ENCODE measurements at places on chromosomes 3 and 15.

DNA sequence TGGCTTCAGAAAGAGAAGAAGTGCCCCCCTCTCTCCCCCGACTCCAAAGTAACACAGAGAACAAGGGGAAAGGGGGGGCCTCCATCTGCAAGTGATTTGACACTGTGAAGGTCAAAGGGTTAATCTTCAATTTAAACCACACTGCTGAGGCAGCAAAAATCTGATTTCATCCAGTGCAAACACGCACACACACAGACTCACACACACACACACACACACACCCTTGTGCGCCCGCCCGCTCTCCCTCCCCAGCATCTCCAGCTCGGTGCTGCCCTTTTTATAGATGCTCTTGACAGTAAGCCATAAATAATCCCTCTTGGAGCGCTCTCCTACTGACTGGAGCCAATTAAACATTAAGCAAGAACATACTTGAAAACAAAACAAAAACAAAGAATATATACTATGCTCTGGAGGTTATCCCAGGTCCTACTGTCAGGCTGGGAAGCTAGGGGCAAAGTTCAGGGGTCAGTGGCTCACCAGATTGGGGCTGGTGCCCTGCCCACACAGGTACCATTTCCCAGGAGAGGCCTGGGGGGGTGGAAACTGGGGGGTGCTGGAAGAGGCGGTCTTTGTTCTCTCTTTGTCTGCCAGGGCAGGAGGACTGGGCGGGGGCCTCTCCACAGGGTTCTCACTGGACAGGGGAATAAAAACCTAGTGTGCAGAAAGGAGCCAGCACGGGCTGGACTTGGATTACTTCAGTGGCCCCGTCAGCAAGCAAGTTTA is 16.3 kb downstream of the BMF start:
- ATAC-seq, result no peak

GRCh38 chr3:33525232-33525631 is 85.0 kb upstream of the UBP1 start:
- no peak for ATAC-seq

DNA sequence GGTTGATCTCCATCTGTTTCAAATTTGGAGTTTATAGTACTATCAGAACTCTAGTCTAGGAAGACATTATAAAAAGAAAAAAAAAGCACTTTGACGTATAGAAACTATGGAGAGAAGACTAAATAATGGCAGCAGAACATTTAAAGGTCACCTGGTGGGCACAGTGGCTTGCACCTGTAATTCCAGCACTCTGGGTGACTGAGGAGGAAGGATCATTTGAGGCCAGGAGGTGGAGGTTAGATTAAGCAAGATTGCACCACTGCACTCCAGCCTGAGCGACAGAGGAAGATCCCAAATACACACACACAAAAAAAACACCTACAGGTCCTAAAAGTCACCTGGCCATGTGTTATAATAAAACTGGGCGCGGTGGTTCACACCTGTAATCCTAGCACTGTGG is 13.8 kb downstream of the SIN3A start:
- no peak for ATAC-seq

DNA sequence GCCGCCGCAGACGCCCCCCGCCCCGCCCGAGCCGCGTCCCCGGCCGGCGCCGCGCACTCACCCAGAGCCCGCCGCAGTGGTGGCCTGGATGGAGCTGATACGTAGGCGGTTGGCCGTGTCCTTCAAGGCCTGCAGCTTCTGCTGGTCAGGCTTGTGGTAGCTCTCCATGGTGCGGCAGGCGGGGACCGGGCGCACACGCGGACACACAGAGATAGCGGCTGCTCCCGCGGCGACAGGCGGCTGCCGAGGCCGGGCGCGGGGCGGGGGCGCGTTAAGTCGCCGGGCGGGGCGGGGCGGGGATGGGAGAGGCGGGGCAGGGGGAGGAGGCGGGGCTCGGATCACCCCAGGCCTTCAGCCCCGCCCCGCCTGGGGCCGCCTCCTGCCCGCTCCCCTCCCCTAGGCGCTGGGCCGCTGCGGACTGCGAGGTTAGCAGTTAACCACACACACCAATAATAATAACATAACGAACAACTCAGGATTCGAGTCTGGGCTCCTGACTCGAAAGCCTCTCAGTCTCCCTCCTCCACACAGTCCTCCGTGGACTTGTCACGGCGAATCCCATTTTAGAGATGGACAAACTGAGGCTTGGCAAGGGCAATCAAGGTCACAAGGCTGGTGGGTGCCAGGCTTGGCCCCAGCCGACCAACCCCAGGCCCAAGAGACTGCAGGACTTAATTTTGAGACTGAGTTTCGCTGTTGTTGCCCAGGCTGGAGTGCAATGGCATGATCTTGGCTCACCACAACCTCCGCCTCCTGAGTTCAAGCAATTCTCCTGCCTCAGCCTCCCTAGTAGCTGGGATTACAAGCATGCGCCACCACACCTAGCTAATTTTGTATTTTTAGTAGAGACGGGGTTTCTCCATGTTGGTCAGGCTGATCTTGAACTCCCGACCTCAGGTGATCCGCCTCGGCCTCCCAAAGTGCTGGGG is at the start of gene TKT:
TKT (minus strand) TSS at position 248 of the 929 bp plus-strand sequence; CDS start at position 168, 80 bp downstream.
- ATAC-seq, result peak; percentile 89

GRCh38 chr3:142489572-142490323 is 41.9 kb upstream of the XRN1 start:
- no peak for ATAC-seq

DNA sequence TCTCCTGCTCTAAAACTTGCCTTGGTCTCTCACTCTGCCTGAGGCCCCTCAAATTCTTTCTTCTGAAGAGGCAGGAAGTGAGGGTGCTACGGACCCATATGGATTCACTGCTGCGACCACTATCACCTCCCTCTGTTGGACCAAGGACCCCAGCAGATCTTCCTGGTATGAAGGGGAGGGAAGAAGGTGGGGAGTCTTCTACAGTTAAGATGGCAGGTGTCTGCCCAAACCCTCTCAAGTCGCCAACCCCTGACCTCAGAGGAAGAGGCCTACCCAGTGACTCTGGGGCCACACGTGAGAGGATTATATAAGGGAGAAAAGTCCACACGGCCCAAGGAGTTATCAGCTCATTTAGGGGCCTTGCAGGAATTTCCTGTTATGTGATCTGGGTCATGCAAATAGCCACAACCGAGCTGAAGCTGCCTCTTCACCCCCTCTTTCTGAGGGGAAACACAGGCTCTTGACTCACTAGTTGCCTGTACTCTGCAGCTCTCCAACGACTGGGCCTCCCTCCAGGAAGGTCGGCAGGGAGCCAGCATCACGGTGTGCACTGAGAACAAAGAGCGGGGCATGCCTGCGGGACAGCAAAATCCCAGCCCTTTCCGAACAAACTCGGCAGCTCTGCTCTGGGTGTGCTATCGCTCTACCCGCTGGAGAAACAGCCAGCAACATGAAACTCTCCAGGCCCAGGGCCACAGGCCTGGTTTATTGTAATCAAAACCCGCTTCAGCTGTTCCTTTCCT is 116.0 kb downstream of the XXYLT1 start:
- peak; percentile 68 for ATAC-seq

DNA sequence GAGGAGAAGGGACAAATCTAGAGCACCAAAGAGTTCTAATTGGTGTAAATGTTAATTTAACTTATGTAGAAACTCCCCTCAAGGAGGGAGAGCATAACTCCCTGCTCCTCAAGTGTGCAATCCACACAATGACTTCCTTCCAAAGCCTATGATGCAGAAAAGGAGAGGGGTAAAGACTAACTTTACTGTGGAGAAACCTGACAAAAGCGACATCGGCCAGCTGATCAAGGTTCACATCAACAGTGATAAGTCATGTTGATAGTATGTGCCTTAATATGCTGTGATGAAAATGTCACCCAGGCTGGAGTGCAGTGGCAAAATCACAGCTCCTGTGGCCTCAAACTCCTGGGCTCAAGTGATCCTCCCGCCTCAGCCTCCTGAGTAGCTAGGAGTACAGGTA is 76.5 kb downstream of the TFDP2 start:
- ATAC-seq, result no peak

GRCh38 chr3:46662771-46663551 is 30.5 kb downstream of the ALS2CL start:
- ATAC-seq, result no peak

DNA sequence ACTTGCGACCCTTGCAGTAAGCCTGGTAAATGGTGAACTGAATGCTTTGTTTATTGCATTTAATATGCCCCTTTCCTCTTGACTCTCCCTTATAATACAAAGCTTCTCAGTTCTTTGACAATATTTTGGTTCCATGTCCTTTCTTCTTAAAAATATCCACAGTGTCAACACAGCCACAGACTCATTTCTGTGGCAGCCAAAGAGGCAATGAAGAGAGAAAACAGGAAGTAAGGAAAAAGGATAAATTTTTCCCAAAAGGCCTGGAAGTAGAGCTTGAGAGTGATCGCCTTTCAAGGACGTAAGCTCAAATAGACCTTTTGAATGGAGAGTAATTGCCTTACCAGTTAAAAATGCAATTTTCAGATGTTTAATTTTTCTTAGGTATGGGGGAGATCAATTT is 59.4 kb downstream of the PEX5L start:
- ATAC-seq, result no peak

DNA sequence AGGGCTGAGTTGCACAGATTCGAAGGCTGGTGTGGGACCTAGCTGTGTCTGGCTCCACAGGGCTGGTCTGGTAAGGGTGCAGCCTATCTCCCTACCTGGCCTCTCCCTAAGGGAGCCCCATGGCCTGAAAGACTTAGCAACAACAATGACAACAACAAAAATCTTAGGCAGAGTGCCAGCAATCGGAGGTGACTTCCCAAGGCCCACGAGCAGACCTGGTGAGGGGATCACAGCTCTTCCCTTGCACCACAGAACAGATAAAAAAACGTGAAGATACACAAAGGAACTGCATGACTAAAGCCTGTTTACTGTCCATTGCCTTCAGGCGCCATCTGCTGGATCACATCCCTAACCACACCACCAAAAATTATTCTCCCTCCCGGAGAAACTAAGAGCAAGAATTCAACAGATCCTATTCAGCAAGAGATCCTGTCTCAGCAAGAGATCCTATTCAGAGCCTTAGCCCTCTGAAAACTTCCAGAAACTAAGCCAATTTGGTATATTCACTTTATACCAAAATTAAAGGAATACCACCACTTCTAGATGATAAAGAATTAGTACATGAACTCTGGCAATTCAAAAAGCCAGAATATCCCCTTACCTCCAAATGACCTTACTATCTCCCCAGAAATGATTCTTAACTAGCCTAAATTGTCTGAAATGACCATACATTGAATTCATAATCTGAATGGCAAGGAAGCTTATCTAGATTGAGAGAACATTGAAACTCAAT is 24.1 kb upstream of the OR5K4 start:
- peak; percentile 56 for ATAC-seq

- no peak for ATAC-seq
Observed at GRCh38 chr15:59208613-59209249, 2.1 kb downstream of the LDHAL6B start.

GRCh38 chr3:33458446-33458845 is 18.2 kb upstream of the UBP1 start:
- no peak for ATAC-seq

- ATAC-seq, result no peak
Observed at GRCh38 chr3:76490064-76490463, 549.8 kb upstream of the ROBO2 start.

DNA sequence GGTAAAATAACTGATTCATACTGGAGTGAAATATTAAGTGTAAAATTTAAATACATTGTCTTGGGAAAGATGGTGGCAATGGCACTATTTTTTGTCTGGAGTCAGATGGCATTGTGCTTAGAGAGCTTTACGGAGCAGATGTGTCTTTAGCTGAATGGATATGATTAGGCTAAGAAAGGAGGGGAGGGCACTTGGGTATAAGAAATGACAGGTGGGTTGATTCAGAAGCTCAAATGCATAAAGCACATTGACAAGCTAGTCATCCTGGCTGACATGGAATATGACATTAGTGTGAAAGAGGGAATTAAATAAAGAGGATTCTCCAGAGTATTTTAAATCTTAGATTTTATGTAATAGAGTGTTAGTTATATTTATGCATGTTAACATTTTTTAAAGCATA is 570.1 kb upstream of the CBLB start:
- no peak for ATAC-seq

DNA sequence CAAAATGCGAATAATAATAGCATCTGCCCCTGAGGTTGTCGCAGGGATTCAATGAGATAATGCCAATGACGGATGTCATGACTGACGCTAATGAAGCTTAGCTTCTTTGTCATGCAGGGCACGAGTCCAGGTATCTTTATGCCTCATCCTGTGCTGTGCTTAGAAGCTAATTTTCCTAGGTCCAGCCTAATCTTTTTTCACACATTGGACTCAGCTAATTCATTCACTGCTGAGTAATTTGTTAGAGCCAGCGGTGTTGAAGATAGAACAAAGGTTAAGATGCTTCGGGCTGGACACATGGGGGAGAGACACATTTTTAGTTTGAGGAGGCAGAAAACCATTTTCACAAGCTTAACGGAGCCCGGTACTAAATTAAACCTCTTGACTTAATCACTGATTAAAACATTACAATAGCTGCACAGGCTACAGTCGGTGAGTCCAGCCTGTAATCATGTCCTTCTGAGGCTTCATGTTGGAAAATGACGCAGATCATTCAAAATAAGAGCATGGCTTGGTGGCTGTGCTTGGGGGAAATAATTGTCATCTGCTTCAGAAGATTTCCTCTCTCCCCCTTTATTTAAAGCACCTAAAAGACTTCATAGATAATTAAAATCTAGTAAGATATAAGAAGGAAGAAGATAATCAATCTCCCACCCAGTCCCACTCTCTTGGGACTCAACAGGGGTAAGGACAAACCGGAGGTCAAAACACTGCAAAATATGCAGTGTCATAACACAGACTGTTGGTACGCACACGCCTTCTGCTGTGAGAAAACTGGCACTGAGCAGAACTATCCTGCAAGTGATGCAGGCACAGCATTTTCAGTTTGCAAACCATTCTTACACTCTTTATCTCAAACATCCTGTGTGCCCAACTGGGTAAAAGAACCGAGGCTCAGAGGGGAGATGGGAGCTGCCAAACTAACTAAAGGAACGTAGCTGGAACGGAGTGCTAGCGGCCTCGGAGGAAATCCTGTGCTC is 3.3 kb upstream of the CCDC174 start:
- no peak for ATAC-seq

- peak; percentile 78 for ATAC-seq
Observed at GRCh38 chr3:169966951-169967915, 626 bp downstream of the SEC62 start.

DNA sequence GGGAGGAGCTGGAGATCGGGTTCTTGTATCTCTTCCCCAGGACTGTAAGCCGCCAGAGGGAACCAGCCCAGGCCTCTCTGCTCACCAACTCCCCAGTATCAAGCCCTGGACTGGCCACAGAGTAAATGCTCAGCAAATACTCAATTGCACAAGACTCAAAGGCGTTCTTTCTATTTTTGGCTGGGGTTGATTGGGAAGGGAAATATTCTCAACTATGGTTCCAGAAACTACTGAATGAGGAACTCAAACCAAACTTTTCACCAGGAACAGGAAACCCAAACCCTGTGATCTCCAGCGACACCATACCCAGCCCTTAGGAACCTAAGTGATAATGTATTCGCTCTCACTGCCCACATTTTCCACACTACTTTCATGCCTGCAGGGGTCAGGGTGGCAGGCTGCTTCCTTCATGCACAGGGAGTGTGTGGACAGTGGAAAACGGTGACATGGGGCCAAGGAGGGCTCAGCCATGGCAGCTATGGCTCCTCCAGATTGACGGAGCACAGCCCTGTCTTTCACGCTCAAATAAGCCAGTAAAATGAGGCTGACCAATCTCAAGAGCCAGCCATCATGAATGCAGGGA is 124.7 kb upstream of the RAD18 start:
- no peak for ATAC-seq

- no peak for ATAC-seq
Observed at GRCh38 chr3:182500289-182500688, 293.0 kb upstream of the ATP11B start.

- no peak for ATAC-seq
Observed at GRCh38 chr15:47753591-47753990, 36.3 kb downstream of the SEMA6D start.

All from stimulated activated memory B cell treated with anti-CD40 and anti-IgM and Interleukin-4, amounts not matched to agents 10 μg/mL and 1 μg/mL and 100 μg/mL, for 72 hours (primary cell).